Stimulated activated CD8-positive, alpha-beta memory T cell treated with anti-CD3 and anti-CD28 coated beads, Interleukin-4, amount 100 ng/mL, for 1 hour (primary cell): ENCODE measurements at places on chromosomes 1 and 21.

DNA sequence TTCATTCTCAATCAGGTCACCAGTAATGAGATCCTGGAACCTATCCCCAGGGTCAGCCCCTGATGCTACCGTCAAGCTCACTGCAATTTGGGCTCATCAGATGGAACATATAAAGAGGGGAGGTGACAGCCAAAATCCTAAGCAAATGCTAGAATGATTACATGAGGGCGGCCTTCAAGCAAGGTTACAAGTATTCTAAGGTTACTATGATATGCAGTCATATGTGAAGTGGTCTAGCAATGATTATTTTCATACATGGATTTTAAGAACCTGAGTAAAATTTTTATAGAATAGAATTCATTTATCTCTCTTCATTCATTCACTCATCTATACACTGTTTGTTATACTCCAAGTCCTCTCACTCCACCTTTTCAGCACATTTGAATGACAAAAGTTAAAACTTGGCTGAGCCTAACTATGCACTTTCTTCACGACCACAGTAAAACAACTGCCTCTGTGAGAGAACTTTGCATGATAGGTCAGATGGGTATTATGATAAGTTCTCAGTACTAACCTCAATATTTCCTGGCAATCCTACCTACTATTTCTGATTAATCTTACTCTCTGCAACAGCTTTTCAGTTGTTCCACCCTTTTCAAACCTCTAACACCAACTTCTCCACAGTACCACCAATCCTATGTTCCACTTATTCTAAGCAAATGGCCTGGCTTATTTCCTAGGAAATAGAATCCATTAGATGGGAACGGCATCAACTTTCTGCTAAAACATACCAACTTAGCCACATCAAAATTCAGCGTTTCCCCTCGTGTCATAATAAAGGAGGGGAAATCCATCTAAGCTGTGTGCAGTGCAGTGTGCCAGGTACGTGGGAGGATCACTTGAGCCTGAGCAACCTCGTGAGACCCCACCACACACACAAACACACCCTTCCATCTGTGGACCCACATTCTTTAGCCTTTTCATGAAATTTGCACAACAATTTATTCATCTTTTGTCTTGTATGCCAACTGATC is 32.0 kb downstream of the LHX9 start:
- DNase-seq: no peak

DNA sequence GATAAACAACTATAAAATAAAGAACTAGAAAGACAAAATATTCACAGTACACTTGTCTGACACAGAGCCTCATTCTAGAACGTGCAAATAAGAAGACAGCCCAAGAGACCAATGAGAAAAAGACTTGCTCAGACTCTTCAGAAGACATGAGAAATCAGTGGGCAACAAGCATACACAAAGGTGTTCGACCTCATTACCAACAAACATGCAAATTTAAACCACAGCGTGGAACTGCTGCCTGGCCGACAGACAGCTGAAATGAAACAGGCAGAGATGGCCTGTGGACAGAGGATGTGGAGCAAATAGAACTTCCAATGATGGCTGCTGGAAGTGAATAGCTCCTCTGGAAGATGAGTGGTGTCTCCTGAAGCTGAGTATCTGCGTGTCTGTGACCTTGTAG is 22.4 kb upstream of the COL6A1 start:
- DNase-seq: no peak

DNA sequence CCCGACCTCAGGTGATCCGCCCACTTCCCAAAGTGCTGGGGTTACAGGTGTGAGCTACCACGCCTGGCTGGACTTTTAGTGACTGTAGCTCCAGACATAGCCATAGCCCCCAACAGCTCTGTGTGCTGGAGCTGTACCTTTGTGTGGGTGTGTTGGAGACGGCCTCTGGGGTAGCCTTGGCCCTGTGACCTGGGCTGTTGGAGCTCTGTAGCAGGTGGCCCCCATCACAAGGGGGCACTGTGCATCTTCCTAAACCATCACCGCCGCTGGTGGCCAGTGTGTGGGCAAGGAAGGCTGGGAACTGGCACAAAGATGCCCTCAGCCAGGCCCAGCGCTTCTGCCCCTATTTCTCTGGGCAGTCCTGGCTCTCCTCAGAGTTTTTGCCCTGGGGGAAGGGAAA is 38.4 kb upstream of the FOXO6 start:
- DNase-seq: no peak

- DNase-seq: no peak
Measured at GRCh38 chr1:14567056-14567455, 31.4 kb upstream of the KAZN start.
